ENCODE measurements at places on chromosomes 4 and X.

DNA sequence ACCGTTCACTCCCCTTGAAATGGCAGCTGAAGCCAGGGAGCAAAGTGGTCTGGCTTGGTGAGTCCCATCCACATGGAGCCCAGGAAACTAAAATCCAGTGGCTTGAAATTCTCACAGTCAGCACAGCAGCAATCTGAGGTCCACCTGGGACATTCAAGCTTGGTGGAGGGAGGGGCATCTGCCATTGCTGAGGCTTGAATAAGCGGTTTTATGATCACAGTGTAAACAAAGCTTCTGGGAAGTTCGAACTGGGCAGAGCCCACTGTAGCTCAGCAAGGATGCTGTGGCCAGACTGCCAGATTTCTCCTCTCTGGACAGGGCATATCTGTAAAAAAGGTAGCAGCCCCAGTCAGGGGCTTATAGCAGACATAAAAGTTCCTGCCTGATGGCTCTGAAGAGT is 15.5 kb upstream of the FAAH2 start:
- DNase-seq = no peak

DNA sequence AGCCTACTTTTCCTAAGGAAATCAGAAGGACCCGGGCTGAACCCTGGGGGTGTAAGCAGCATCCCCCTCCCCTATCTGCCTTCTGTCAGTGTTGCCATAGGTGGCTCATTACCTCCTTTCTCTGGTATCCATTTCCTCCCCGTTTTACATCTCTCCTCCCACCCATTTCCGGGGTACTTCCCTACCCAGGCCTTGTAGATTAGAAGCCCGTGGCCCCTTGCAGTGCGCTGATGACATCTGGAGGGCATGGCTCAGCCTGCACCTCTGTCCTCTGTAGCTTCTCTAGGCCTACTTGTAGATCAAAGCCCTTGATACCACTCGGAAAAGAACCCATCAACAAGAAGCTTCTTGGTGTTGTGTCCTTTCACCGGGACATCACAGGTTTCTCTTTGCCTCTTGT is 71.8 kb downstream of the NBDY start:
- DNase-seq = no peak

- no peak for DNase-seq
Observed at GRCh38 chr4:154612472-154613414, at the start of gene FGG. Gene FGG, minus strand, starts transcription at chr4:154612656. Its CDS starts 47 bp downstream, at chr4:154612609.

DNA sequence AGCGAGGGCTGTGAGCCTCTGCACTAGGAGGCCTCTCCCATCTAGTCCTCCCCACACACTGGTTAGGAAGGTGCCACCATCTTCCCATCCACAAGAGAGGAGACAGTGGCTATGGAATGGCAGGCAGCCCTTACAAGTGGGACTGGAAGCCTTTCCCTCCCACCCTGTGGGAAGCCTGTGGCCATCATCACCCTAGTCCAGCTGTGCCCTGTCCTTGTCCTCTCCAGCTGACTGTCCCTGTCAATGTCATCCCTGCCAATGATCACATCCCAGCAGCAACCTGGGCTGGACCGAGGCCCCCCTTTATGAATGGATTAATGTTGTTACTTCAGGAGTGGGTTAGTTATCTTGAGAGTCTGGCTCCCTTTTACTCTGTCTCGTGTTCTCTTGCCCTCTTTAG is 52.8 kb downstream of the NYX start:
- no peak for DNase-seq

GRCh38 chr4:17771284-17771908 is 10.0 kb downstream of the FAM184B start:
- DNase-seq = no peak

GRCh38 chr4:48483777-48484493 is 792 bp downstream of the SLC10A4 start:
- DNase-seq = no peak

DNA sequence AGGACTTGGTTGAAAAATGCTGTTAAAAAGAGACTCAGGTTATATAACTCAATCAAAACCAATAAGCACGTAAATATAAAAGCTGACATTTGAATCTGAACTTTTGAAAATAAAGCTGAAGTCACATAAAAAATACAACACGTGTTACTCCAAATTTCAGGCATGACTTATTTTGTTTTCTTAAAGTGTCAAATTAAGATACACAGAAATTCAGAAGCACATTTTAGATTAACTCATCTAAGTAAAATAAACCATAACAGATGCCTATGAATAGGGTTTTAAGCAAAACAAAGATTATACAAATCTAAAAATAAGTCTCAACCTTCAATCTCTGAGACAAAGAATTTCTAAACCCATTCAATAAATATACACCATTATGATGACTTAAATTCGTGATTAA is 124.8 kb downstream of the ANTXR2 start:
- no peak for DNase-seq

GRCh38 chr4:38150766-38151165 is 190.6 kb downstream of the PTTG2 start:
- DNase-seq = no peak

DNA sequence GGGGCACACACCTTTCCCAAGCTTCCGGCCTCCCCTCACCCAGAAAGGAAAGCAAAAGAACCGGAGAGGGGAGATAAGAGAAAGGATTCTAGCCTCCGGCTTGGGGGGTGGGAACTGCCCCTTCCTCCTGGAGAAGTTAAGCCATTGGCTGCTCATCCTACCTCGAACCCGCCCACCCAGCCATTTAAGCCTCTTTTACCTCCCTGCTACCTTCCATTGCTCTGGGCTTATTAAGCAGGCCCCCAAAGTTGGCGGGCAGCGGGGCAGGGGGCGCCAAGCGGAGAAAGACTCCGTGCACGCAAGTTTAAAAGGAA is 2.3 kb downstream of the MAML3 start:
- DNase-seq = no peak

Measured in stimulated activated CD8-positive, alpha-beta memory T cell treated with anti-CD3 and anti-CD28 coated beads, Interleukin-7, amount 100 ng/mL, for 1 hour (primary cell).